Vagina (tissue), 2 donors: ENCODE measurements at places on chromosomes 11 and 22.

DNA sequence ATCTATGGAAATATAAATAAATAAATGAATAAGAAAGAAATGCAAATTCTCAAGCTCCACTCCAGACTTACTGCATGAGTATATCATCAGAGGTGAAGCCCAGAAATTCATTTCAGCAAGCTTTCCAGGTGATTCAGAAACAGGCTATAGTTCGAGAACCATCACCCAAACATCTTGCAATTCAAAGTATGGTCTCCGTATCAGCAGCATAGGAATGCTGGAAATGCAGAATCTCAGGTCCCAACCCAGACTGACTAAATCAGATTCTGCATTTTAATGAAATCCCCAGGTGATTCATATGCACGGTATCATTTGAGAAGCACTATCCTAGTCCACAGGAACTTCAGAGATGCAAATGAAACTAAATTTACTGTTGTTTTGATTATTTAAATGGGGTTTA is 95.3 kb downstream of the SERGEF start:
- no peak overlapping the region for H3K27ac ChIP-seq
- no peak for DNase-seq
- no peak overlapping the region for H3K4me3 ChIP-seq
- no peaks in the 10 kb centered on the region for H3K27me3 ChIP-seq
- H3K4me1 ChIP-seq: peaks cover 14% of the 10 kb centered on the region

DNA sequence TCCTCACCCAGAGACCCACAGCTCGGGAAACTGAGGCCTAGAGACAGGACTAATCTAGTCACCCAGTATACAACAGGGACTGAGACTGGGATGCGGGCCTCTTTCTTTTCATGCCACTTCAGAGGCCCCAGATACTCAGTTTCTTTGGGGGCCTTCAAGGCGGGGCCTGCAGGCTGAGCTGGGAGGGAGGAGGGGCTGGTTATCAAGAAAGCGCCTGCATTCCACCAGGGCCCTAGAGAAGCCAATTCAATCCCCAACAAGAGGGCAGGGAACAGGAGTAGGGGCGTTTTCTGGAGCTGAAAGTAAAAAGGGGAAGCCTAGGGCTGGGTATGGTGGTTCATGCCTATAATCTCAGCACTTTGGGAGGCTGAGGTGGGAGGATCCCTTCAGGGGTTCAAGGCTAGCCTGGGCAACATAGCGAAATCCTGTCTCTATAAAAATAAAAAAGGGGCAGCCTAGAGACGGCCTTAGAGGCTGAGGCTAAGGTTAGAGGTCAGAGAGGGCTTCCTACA is 1.6 kb downstream of the ATG2A start:
- peak overlapping the region; percentile 85 for H3K27ac ChIP-seq
- H3K4me3 ChIP-seq: peak overlapping the region; percentile 89
- H3K4me1 ChIP-seq: peaks cover 34% of the 10 kb centered on the region
- no peak for DNase-seq

- no peaks in the 10 kb centered on the region for H3K27me3 ChIP-seq
- no peak overlapping the region for H3K4me3 ChIP-seq
- DNase-seq: no peak
- H3K4me1 ChIP-seq: peaks cover 18% of the 10 kb centered on the region
- no peaks in the 10 kb centered on the region for H3K36me3 ChIP-seq
- no peak overlapping the region for H3K27ac ChIP-seq
Measured at GRCh38 chr11:125491146-125491545, 4.9 kb downstream of the FEZ1 start.

GRCh38 chr22:26985931-26986782 is 328.8 kb downstream of the MIAT start:
- no peak overlapping the region for H3K4me3 ChIP-seq
- no peaks in the 10 kb centered on the region for H3K36me3 ChIP-seq
- no peak for DNase-seq

DNA sequence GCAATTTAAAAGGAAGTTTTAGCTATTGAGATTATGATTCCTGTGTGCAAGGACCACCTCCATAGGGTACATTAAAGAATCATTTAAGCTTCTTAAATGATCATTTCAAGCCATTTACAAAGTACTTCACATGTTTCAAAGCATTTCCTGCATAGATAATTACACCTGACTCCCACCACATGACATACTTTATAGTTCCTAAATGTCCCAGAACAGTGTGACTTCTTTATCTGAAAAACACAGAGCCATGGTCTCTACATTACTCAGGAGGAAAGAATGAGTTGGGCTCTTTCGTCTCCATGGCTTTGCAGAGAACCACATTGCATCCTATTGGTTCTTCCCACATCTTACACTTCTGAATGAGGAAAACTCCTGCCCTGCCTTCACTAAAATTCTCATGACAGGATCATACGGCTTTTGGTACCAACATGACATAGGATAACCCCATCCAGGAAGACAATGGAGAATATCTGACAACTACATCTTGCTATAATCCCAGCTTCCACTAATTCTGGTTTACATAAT is 88.6 kb downstream of the ETS1 start:
- H3K36me3 ChIP-seq: no peaks in the 10 kb centered on the region
- H3K4me1 ChIP-seq: peaks cover 91% of the 10 kb centered on the region
- peak overlapping the region; percentile 79 for H3K27ac ChIP-seq
- H3K4me3 ChIP-seq: no peak overlapping the region
- DNase-seq: no peak

DNA sequence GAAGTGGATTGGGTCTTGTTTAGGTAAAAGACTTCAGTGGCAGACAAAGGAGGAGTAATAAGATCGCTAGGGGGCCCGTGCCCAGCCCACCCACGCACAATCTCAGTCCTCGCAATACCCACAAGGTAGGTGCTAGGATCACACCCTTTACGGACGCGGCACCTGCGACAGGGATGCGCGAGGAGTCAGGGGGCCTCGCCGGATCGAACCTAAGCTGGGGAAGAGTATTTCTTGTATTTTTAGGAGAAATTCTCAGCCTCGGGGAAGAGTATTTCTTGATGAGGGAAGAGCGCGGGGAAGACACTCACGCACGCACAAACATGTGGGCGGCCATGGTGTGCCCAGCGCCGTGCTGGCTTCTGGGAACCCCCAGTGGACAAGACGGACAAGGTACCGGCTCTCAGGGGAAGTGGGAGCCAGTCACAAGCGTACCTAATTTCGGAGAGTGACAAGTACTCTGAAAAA is 745 bp upstream of the FAM118A start:
- no peaks in the 10 kb centered on the region for H3K36me3 ChIP-seq
- peak overlapping the region; percentile 92 for H3K27ac ChIP-seq
- peak overlapping the region; percentile 98 for H3K4me3 ChIP-seq
- peaks cover 20% of the 10 kb centered on the region for H3K4me1 ChIP-seq

GRCh38 chr11:59678118-59678812 is 9.4 kb upstream of the PATL1 start:
- H3K4me3 ChIP-seq: no peak overlapping the region
- no peaks in the 10 kb centered on the region for H3K36me3 ChIP-seq
- no peak overlapping the region for H3K27ac ChIP-seq
- H3K27me3 ChIP-seq: no peaks in the 10 kb centered on the region
- DNase-seq: no peak

- peaks cover 33% of the 10 kb centered on the region for H3K4me1 ChIP-seq
- H3K27ac ChIP-seq: peak overlapping the region; percentile 71
- no peaks in the 10 kb centered on the region for H3K27me3 ChIP-seq
Measured at GRCh38 chr11:66745356-66746235, 16.6 kb upstream of the SPTBN2 start.
